H1 (cell line): ENCODE measurements at places on chromosomes 1 and 21.

DNA sequence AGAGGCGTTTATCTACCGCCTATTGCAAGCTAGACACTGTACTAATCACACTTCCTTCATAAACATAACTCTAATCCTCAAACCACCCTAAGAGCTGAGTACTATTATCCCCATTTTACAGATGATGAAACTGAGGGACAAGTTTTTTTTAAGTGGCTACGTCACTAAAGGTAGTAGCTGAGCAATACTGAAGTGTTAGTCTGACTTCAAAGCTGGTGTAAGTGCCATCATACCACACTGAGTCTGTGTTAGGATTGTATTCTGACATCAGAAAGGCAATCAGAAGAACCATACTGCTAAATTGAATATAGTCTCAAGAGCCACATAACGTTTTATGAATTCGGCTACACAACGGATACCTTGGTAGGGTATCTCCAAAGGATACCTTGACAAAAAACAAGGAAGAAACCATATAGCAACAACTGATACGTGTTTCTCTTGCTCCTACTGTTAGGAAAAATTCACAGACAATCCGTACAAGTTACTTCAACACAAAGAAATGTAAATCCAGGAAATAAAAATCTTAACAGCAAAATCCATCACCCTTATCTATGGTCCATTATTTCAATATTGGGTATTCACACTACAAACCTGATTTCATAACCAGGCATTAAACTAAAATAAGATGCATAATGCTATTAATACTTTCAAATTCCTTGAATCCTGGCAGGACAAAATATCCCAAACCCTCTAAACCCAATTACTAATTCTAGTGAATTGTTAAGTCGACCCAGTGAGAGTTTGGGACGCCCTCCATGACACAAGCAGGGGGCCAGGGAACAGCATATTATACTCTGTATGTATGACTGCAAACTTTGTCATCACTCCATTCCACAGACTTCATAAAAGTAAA is 1.6 kb downstream of the TP53BP2 start:
- H3K27me3 ChIP-seq: no peaks in the 10 kb centered on the region; the same call in 1 of the 2 replicates
- no peak for DNase-seq
- no peaks in the 10 kb centered on the region; the same call in none of the 2 replicates for H3K4me1 ChIP-seq
- H3K36me3 ChIP-seq: no peaks in the 10 kb centered on the region
- H3K4me3 ChIP-seq: peak overlapping the region; percentile 86
- no peak overlapping the region for H3K27ac ChIP-seq

DNA sequence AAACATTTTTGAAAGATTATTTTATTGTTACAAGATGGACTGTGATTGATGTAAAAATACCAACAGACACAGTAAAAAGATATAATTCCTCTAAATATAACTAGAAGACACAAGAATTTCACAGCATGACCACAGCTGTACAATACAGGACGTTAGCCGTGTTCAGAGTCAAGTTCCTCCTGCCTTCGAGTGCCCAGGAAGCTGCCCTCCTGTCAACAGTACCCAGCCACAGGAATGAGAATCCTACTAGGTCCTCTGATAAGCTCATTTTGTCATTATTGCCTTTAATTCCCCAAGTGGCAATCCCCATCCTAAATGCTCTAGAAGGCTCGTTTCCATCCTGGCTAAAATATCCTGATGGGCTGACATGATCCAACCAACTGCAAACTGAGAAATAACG is 16.4 kb upstream of the CAPN2 start:
- no peak overlapping the region for H3K27ac ChIP-seq
- H3K4me1 ChIP-seq: no peaks in the 10 kb centered on the region
- H3K36me3 ChIP-seq: no peaks in the 10 kb centered on the region

DNA sequence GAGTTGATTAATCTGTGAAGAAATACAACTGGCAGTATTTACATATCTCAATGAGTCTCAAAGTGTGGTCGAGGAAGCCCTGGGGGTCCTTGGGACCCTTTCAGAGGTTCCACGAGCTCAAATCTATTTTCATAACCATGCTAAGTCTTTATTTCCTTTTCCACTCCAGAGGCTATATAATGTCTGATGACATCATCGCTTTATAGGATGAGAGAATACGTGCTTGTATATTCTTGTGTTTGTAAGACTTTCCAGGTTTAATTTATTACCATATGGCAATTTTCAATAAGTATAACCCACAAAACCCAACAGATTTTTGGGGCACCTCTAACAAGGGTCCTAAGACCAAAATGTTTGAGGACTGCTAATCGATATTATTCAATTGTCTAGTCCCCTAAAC is 1.4 kb upstream of the SLC19A2 start:
- no peak overlapping the region for H3K27ac ChIP-seq
- DNase-seq: no peak
- no peaks in the 10 kb centered on the region for H3K27me3 ChIP-seq

GRCh38 chr1:210233216-210233494 is 559 bp downstream of the SERTAD4 start:
- H3K27me3 ChIP-seq: peaks cover 59% of the 10 kb centered on the region
- peak; percentile 69 for DNase-seq
- peaks cover 2% of the 10 kb centered on the region for H3K4me1 ChIP-seq
- H3K27ac ChIP-seq: no peak overlapping the region
- H3K36me3 ChIP-seq: no peaks in the 10 kb centered on the region
- H3K4me3 ChIP-seq: peak overlapping the region; percentile 54

- peaks cover 4% of the 10 kb centered on the region for H3K36me3 ChIP-seq
- H3K4me1 ChIP-seq: no peaks in the 10 kb centered on the region
- no peak for DNase-seq
- no peak overlapping the region for H3K4me3 ChIP-seq
- H3K27ac ChIP-seq: no peak overlapping the region
These were observed 15.1 kb downstream of the THEMIS2 start for GRCh38 chr1:27887215-27888021.

DNA sequence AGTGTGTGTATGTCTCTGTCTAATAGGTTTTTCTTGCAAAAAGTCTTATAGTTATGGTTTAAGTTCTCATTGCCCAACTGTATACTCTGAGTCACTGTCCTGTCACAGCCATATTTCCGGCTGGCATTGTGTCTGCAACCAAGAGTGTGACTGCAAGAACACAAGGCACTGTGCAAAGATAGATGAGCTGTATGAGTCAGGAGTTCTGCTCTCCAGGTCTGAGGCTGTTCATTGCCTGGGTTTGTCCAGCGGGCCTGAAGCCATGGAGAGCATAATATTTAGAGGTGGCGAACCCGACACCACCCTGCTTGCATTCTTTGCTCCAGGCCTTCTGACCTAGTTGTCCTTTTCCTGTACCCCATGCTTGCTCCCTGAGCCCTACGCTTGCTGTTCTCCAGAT is 50.9 kb upstream of the CNIH3 start:
- H3K4me1 ChIP-seq: no peaks in the 10 kb centered on the region
- H3K4me3 ChIP-seq: no peak overlapping the region
- H3K36me3 ChIP-seq: no peaks in the 10 kb centered on the region
- no peak overlapping the region for H3K27ac ChIP-seq

- DNase-seq: no peak
- no peaks in the 10 kb centered on the region for H3K27me3 ChIP-seq
- H3K4me1 ChIP-seq: peaks cover 2% of the 10 kb centered on the region; the same call in 1 of the 2 replicates
- H3K36me3 ChIP-seq: no peaks in the 10 kb centered on the region
- no peak overlapping the region for H3K4me3 ChIP-seq
These were observed 20.9 kb downstream of the USP48 start for GRCh38 chr1:21762022-21762404.
